ENCODE measurements at places on chromosomes 2 and 18.

GRCh38 chr18:42326752-42327151, 371.7 kb downstream of the PIK3C3 start:
- DNase-seq: peak; percentile 17

- no peak for DNase-seq
Observed at GRCh38 chr2:104889960-104890684, 36.2 kb downstream of the POU3F3 start.

DNA sequence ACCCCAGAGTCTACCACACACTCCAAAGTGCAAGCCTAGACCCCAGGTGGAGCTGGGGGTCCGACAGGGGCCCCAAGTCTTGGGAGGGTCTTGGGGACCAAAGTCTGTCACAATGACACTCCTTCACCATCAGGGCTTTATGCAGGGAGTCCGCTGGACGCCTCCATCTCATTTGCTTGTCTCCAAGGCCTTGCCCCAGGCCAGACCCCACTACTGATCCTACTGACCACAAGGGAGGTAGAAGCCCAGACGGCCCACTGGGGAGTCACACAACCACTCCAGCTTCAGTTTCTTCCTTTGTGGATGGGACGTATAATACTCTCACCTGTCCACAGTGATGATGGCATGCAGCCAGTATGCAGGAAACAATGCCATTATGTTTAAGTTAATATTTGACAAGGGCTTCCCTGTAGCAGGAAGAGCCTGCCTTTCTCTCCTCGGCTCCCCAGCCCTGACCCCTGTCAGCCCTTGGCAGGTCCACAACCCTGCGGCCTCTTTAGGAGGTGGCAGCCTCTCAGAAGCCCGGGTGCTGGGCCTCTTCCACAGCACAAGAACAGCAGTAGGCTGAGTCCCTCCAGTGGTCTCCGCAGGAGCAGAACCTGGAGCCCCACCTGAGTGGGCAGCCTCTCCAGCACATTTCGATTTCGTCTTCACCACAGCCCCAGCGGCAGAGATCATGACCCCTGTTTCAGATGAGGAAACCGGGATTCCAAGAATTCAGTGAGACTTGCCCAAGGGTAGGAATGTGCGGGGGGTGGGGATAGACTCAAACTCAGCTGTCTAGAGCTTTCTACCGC, 6.5 kb downstream of the BIN1 start:
- peak; percentile 35 for DNase-seq

DNA sequence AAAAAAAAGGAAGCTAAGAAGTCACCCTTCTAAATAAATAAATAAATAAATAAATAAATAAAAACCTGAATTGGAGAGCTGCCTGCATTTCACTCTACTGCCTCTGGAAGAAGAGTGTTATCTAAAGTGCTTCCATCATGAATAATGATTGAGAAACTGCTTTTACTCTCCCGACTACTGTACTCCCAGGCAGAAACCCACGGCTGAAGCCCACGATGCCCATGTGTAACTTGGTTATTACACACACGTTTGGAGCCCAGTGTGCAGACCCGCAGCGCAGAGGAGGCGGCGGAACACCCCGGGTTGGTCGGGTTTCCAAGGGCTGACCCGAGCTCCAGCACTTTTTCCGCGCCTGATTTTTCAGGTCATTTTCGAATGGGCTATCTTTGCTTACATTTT, 697 bp upstream of the SPATS2L start:
- DNase-seq: peak; percentile 45

DNA sequence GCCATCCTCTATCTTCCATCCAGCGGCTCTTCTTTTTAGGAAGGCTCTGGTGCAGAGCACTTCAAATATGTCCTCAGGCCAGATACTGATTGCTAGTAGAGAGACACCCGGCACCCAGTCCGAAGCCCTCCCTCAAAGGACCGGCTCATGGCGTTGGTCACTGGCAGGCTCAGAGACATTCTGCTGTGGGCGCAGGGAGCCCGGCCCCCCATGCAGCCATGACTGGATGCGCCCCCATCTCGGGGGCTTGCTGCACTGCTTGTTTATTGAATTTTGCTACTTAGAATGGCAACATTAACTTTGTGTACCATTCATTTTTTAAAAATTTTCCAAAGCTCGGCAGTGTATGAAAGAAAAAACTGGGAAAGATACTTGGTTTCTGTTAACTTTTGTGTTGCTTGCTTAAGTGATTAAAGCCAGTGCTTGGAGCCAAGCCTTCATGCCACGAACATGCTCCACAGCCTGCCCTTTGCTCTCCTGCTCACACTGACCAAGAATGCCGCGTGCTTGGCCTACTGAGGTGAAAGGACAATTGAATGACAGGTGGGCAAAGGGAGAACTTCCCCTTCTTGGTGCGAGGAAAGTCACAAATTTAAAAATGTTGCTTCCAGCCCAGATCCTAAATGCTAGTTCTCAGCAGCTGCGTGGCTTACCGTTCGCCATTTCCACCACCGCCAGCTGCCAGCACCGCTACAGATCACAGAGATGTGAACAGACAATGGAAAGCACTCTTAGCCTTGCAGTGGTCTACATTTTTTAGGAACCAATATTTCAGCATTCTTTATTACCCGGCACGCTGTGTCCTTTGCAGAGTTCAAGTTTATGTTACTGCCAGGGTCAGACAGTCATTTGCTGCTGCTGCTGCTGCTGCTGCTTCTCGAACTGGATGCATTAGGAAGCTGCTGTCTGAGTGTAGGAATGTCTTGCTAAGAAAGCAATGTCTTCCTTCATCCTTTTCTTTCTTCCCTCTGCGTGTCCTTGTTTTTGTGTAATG, 76.7 kb downstream of the FAM210A start:
- no peak for DNase-seq

DNA sequence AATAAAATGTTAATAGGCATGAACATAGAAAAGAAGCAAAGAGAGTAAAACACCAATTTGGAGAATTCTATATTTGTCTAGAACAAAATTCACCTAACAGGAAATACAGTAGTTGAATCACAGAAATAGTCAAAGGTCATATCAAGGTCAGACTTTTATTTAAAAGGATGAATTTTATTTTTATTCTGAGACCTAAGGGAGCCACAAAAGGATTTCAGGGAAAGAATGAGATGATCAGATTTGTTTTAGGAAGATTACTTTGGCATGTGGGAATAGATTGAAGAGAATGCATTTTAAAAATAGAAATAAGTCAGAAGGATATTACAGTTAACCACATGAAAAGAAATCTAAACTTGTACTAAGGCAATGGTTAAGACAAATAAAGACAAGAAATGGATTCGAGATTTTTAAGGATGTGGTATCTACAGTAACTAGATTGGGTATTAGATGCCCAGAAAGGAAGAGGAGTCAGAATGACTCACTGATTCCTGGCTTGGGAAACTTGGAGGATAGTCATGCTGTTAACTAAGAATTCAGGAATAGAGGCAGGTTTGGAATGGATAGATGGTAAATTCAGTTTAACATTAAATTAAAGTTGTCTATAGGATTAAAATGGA, 56.0 kb downstream of the METTL4 start:
- peak; percentile 90 for DNase-seq

GRCh38 chr2:234163510-234164045, 113.1 kb downstream of the SPP2 start:
- peak; percentile 13 for DNase-seq

GRCh38 chr18:79856119-79857007, 58.6 kb downstream of the KCNG2 start:
- DNase-seq: peak; percentile 10

GRCh38 chr2:196729418-196729817, 70.1 kb downstream of the GTF3C3 start:
- DNase-seq: no peak

DNA sequence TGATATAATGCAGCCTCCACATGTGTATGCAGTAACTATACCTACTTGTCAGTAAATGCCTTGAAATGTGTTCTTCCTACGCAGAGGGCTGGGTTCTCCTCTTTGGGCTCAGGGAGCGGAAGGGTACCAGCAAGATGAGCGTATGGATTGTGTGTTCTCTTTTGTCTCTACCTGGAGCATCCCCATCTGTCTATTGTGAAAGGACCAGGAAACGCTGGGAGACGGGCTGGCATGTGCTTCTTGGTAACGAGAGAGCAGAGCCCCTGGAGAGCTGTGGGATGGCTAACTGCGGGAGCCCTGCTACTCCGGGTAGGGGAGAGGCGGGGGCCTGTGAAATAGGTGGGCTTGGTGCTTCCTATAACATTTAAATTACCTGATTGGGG, 80.9 kb downstream of the BCL2 start:
- no peak for DNase-seq

GRCh38 chr2:186709529-186710450, 15.9 kb downstream of the FAM171B start:
- DNase-seq: no peak

- no peak for DNase-seq
Observed at GRCh38 chr18:51522338-51522737, 324.9 kb upstream of the MEX3C start.

- peak; percentile 34 for DNase-seq
Observed at GRCh38 chr2:53640466-53640865, 127.1 kb upstream of the CHAC2 start.

GRCh38 chr2:44679584-44679983, 261.9 kb upstream of the SIX3 start:
- DNase-seq: no peak

GRCh38 chr2:168744844-168745243, 57.6 kb upstream of the NOSTRIN start:
- no peak for DNase-seq

DNA sequence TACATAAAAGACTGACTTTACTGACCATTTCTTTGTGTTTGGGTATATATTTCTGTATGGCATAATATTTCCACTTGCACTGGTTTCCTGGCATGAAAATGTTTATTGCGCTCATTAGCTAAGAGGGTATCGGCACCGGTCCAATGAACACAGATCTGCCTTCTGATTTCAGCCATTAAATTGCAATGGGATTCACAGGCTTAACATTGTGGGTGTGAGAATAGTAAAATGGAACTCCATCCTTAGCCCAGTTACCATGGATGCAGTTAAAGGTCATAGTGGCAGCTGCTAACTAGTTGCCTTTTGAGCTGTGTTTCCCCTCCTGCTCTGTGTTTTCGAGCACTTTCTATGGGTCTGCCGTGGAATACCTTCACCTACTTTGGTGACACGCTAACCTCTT, 352.6 kb upstream of the POU3F3 start:
- DNase-seq: no peak

DNA sequence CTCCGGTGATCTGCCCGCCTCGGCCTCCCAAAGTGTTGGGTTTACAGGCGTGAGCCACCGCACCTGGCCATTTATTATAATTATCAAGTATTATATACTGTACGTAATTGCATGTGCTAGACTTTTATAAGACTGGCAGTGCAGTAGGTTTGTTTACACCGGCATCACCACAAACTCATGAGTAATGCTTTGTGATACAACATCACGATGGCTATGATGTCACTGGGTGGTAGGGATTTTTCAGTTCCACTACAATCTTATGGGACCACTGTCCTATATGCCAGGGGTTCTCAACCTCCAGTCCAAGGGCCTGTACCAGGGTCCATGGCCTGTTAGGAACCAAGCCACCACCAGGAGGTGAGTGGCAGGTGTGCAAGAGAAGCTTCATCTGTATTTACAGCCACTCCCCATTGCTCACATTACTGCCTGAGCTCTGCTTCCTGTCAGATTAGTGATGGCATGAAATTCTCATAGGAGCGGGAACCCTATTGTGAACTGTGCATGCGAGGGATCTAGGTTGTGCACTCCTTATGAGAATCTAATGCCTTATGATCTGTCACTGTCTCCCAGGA, 9.4 kb downstream of the SCYGR4 start:
- no peak for DNase-seq

GRCh38 chr2:176427549-176427948, 158.3 kb downstream of the MTX2 start:
- no peak for DNase-seq

- DNase-seq: no peak
Observed at GRCh38 chr18:59551902-59552635, 145.2 kb downstream of the CCBE1 start.

DNA sequence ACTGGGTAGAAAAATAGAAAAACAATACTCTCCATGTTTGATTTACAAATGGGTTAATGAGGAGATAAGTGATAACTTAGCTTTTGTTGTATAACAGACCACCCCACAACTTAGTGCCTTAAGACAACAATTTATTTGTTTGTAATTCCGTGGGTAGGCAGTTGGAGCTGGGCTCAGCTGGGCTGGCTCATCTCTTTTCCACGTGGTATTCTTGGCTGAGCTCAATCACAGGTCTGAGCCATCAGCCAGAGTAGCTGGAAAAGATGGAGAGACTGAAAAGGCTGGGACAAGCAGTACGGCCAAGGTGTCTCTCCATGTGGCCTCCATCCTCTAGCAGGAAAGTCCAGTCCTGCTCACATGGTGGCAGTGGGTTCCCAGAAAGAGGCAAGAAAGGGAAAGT, 32.2 kb upstream of the ELOA2 start:
- no peak for DNase-seq

DNA sequence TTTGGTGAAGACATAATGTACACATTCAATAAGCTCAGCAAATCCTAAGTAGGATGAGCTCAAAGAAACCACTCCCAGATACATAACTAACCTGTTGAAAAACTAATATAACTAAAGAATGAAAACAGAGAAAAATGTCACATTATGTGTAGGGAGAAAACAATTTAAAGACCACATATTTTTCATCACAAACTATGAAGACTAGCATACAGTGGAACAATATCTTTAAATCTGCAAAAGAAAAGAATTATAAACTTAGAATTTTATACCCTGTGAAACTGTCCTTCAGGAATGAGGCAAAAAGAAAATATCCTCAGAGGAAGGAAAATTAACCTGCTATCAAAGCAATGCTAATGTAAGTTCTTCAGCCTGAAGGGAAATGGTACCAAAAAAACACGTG, 151.5 kb downstream of the PIEZO2 start:
- DNase-seq: no peak

- DNase-seq: peak; percentile 87
Observed at GRCh38 chr2:120710256-120710655, 25.4 kb upstream of the GLI2 start.

DNA sequence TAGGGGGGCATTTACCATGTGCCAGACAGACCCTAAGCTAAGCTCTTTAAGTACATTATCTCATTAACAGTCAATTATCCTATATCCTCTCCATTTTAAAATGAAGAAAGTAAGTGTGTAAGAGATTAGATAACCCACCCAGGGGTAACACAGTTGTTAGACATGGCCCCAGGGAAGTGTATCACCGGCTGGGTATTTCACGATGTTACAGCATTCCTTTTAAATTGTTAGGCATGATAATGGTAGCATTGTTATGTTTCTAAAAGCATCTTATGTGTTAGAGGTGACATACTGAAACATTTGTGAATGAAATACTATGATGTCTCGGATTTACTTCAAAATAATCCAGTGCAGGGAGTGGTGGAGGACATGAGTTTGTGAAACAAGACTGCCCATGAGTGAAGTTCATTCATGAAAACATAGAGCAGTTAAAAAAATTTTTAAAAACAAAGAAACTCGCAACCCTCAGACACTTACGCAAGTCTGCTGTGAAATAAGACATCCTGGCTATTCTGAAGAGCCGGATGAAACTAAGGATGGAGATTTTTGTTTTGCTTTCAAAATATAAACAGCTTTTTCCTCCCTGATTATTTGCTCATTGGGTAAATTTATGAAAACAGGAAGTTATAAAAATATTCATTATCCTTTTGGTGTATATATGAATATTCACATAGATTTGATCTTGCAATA, 54.9 kb downstream of the IL1RL2 start:
- DNase-seq: no peak
